Cerebellar nuclear complex (tissue), 1 donor: ENCODE measurements at places on chromosomes 12 and 14.

GRCh38 chr12:104406164-104406563, 50.6 kb upstream of the CHST11 start:
- no peak for DNase-seq

DNA sequence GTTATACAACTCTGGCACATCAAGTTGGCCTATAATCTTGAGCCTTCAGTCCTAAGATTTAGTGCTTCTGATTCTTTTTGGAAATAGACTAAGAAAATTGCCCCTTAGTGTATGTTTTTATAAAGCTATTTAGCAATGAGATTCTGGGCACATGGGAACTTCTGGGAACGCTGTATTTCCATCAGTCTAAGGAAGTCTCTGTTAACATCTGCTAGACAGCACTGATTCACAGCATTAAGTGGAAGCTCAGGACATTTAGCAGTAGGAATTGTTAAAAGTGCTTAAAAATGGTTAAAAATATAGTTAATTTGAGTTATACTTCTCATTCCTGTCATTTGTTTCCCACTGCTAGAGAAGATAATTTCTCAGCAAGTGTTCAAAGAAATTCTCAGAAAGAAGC, 579.1 kb downstream of the SLC16A7 start:
- no peak for DNase-seq

DNA sequence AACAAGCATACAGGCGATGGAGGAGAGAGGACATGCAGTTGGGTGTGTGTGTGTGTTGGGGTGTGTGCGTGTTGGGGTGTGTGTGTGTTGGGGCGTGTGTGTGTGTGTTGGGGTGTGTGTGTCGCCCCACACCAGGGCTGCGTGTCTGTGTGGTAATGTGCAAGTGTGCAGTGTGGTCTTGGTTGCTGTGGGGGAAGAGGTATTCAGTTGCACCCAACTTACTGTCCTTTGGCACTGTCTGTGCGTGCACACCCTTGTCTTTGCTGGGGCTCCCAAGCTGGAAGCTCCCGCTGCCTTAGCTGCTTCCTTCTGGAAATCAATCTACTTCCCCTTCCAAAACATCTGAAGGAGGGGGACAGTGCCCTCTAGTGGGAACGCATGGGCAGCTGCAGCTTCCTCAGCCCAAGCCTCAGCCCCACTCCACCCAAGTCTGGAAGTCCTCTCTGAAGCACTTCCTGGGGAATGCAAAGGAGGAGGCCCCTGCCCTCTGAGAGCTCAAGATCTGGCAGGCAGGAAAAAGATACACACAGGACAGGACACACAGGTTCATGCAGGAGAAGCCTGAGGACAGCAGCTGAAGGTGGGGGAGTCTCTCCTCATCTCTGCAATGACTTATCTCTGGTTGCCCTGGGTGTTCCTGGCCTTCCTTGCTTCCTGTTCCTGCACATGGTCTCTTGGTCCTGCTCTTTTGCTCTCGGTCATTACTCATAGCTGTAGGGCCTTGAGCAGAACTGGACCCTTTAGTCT, 13.1 kb downstream of the ASIC1 start:
- DNase-seq = no peak

DNA sequence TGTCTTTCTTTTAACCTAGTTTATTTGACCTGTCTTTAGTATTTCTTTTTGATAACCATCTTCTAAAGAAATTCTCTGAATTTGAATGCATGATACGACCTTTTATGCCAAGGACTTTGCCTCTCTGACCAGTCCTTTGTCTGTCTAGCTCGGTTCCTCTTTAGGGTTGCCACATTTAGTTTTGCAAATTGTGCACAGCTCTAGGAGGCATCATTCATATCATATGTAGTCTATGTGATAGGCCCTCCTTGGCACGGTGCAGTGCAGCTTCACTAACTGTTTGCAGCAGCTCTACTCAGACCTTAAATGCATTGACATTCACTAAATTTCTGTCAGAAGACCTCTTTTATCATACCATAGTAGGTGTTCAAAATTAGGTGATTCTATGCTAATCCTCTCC, 75.6 kb downstream of the USP15 start:
- DNase-seq = no peak

- DNase-seq = no peak
Measured at GRCh38 chr12:92272061-92272964, 126.7 kb upstream of the BTG1 start.

DNA sequence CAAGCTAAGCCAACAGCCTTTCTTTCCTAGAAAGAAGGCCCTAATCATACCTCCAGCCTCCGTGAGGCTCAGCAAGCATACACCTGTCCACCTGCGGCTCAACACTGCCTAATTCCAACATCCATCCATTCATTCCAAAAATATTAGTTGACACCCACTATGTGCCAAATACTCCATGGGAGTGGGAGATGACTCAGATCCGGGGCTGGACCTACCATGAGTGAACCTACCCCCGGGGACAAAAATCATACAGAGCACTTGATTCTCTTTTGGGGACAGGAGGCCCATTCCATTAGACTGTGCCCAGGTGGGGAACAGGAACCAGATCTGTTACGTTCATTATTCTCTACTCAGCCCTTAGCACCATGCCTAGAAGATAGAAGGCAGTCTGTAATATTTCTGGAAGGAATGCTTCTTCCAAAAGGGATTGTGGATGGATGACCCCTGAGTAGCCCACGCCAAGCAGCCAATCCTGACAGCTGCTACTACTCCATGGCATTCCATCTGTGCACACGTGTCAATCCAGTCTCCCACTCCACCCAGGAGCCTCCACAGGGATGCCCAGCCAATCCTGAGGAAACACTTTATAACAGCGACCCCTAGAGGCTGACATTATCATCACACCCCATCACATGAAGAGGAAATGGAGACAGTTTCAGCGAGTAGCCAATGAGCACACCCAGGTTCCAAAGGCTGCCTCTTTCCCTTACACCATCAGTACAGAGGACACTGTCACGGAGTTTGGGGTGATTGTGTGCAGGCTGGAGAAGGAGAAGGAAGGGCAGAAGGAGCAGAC, 170.7 kb downstream of the ESRRB start:
- no peak for DNase-seq

DNA sequence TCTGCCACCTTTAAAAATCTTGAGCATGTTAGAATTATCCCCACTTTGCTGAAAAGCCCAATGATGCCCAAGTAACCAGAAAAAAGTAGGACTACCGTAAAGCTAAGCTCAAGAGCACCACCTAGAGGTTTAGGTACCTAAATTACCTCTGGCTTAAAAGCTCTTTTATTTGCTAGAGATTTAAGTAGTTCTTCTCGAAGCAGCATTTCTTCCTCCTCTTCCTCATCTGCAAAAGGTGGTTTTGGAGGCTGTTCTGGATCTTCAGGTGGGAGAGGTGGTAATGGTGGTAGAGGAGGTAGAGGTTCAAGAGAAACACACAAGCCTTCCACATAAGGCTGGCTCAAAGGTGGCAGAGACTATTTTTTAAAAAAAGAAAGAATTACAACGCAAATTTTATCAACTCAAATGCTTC, 26.9 kb downstream of the ZFC3H1 start:
- peak; percentile 7 for DNase-seq

DNA sequence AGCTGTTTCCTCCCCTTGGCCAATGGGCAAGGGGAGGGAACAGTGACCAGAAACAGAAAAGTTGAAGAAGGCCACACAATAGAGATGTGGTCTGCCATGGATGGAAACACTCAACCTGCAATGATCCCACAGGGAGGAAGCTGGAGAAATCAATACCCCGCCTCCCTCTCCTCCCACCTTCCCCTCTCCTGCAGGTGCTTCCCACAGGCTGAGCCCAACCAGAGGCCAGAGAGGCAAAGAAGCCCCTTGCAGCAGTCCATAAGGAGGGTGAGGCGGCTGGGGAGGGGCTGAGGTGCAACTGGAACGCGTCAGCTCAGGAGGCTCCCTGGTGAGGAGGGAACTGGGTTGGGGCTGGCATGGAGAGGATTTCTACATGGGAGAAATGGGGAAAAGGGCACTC, 84.0 kb downstream of the RNF34 start:
- no peak for DNase-seq

DNA sequence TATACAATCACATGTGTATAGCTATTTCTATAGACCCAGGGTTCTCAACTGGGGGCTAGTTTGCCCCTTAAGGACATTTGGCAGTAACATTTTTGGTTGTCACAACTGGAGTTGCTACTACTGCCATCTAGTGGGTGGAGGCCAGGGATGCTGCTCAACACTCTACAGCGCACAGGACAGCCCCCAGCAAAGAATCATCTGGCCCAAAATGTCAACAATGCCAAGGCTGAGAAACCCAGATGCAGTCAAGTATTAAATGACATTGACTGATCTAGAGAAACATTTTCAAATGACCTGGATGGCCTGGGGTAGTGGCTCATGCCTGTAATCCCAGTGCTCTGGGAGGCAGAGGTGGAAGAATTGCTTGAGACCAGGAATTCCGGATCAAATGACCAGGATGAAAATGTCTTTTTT, 5.8 kb downstream of the WSB2 start:
- no peak for DNase-seq

GRCh38 chr12:93922583-93923006, 225.8 kb upstream of the PLXNC1 start:
- DNase-seq = no peak

- DNase-seq = no peak
Measured at GRCh38 chr12:95055057-95055456, 18.4 kb downstream of the NR2C1 start.

GRCh38 chr14:71242237-71242748, 335.0 kb downstream of the PCNX1 start:
- DNase-seq = no peak

DNA sequence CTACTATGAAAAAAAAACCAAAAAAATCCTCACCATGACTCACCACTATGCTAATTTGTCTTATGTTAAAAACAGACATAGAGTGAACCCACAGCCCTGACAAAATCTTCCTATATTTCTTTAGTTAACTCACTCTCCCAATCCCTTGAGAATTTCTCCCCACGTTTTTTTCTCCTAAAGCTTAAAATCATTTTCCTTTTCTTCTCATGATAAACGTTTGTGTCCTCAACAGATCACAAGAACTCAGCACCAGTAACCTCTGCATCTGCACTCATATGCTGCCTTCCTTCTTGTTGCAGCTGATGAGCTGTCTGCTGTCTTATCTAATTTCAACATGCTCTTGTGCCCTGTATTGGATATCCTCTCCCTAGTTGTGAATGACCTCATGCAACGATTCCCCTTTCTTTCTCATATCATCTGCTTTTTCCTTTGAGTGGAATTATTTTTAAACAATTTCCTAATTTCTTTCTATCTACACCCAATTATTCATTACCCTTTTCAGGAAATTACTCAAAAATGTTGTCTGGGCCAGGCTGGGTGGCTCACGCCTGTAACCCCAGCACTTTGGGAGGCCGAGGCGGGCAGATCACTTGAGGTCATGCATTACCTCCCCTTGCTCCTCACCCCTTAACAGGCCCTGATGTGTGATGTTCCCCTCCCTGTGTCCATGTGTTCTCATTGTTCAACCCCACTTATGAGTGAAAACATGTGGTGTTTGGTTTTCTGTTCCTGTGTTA, 427.5 kb upstream of the MGAT4C start:
- DNase-seq = no peak

- no peak for DNase-seq
Measured at GRCh38 chr14:106530423-106531107, 1004.2 kb downstream of the TMEM121 start.

DNA sequence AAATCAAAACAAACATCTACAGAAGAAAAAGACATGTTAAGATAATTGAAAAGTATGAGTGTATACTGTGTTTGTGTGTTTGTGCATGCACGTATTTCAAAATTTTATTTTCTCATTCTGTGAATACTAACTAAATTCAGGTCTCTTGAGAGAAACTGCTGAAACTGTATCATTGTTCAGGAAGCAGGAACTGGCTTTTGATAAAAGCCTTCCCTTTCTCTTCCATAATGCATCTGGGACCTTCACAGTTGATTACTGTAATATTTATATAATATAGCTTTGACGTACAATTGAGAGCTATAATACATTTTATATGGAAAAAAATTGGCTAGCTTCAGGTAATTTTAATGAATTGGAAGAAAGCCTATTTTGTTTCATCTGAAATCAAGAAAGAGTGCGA, 993.5 kb downstream of the SLC6A15 start:
- no peak for DNase-seq

- DNase-seq = no peak
Measured at GRCh38 chr12:15157269-15157671, 63.9 kb downstream of the RERG start.

DNA sequence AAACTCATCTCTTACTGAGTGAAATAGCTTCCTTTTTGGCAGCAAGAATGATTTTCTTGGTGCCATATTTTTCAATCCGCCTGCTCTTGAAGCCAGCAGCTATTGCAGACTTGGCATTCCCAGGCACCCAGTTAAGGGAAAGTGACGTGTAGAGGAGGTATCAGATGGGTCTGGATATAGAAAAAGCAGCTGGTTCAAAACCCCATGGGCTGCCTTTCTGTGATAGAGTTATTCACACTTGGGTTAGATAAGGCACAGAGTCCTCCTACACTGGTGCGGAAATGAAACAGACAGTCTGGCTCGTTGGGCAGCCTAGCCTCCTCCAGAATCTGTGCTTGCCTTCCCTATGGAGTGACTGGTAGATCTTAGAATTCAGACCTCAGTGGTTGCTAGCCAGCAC, 62.2 kb downstream of the PTPN11 start:
- DNase-seq = no peak
